Stimulated activated CD8-positive, alpha-beta memory T cell treated with anti-CD3 and anti-CD28 coated beads, Interleukin-7, amount 100 ng/mL, for 4 hours (primary cell): ENCODE measurements at places on chromosomes 6 and 20.
A peak's percentile ranks its signal among the peaks of the same experiment; 100 is the strongest.

DNA sequence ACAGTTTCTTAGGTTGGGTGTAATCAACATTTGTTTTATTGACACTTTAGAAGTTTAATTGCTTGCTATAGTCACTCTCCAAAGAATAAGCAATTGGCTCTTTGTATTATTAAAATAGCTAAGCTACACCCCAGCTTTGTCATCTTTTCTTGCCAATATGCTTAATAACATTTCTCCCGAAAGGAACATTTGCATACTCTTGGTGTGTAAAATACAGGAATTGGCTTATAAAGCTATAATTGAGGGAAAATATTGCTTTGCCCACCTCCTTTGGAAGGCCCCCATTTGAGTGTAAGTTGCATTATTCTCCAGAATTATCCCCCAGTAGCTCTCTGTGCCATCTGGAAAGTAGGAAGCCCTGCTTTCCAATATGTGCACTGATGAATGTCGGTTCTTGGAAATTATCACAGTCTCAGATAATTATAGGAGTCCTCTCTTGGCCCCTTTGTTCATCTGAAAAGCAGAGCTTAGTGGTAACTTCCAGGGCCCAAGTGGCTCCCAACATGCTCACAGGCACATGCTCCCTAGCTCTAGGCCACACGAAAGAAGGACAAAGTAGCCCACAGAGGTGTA lies 92.4 kb upstream of the B3GAT2 start:
- DNase-seq = no peak

- no peak for DNase-seq
Observed at GRCh38 chr6:142153196-142153595, 6.1 kb downstream of the VTA1 start.

DNA sequence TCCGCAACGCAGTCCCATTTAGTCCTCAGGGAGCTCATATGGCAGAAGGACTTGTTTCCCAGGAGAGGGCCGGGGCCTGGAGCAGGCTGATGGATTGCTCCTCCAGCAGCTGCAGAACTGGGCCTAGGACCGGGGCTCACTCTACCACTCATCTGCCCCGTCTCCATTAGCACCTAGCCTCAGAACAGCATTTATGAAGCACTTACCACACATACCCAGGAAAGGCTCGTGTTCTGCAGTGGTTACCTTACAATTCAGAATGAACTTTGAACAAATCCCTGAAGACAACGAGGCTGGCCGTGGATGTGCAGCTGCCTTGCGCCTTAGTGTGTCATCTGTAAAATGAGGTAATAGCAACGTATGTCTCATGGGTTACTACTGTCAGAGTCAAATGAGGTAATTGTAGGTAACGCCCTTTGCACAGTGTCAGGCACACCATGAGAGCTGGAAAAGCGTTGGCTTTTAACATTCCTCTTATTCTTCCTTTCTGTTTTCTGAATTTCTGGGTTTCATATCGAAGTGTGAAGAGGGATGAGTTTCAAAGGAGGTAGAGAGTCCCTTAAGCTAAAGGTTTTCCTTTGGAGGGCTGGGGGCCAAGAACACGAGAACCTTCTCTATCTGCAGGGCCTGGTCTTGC lies 46.3 kb upstream of the CD93 start:
- DNase-seq = no peak

GRCh38 chr6:47452899-47453298 lies 24.7 kb upstream of the CD2AP start:
- DNase-seq = no peak

DNA sequence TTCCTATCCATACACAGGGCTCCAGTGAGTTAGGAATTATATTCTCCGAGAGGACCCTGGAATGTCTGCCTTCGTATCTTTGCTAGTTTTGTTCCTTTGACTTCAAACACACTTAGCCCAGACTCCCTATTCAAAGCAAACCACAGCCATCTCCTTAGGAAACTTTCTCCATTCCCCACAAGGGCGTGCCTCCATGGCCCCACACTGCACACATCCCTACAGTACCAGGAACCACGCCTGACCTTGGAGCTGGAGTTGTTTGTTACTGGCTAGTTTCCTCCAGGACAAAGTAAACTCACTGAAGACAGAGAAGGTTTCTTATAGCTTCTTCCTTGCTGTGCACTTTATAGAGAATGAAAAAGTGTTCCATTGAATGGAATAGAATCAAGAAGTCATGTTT lies 412.8 kb upstream of the AGPAT4 start:
- no peak for DNase-seq

- no peak for DNase-seq
Observed at GRCh38 chr6:158816803-158817727, 2.1 kb downstream of the EZR start.

GRCh38 chr20:56690531-56691175 lies 61.5 kb downstream of the TFAP2C start:
- no peak for DNase-seq

GRCh38 chr20:37556538-37556937 lies 28.9 kb upstream of the BLCAP start:
- DNase-seq = no peak

GRCh38 chr20:412081-412480 lies 4.0 kb downstream of the RBCK1 start:
- no peak for DNase-seq

- DNase-seq = no peak
Observed at GRCh38 chr20:35899064-35899463, 55.2 kb downstream of the SCAND1 start.

DNA sequence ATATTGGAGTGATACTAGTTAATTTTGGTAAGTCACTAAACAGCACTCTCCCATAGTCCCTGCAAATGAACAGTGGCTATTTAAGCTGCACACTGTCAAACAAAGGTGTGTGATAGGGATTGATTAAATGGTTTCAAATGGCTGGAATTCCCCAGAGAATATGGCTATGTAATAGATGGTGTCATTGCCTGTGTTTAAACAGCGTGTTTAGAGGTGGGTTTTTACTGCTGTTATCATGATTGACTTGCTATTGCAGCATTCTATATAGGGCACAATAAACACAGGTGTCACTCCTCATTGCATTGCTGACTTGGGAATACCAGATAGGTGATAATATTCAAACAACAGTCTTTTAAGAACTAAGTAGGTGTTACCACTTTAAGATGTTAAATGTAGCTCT lies 171.7 kb upstream of the MAN1A1 start:
- DNase-seq = no peak

GRCh38 chr6:53795702-53796450 lies 1.1 kb downstream of the LRRC1 start:
- peak; percentile 6 for DNase-seq

GRCh38 chr6:147176795-147177194 lies 27.4 kb upstream of the STXBP5 start:
- DNase-seq = no peak

- no peak for DNase-seq
Observed at GRCh38 chr6:129644567-129645015, 65.4 kb downstream of the ARHGAP18 start.

GRCh38 chr20:59405226-59406200 lies 105.1 kb downstream of the EDN3 start:
- DNase-seq = no peak

DNA sequence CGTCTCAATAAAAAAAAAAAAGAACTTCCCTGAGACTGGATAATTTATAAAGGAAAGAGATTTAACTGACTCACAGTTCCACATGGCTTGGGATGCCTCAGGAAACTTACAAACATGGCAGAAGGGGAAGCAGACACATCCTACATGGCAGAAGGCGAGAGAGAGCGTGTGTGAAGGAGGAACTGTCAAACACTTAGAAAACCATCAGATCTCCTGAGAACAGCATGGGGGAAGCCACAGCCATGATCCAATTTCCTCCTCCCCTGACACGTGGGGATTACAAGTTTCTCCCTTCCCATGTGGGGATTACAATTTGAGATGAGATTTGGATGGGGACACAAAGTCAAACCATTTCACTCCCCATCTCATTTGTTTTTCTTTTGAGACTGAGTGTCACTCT lies 46.6 kb upstream of the TFAP2C start:
- DNase-seq = no peak

DNA sequence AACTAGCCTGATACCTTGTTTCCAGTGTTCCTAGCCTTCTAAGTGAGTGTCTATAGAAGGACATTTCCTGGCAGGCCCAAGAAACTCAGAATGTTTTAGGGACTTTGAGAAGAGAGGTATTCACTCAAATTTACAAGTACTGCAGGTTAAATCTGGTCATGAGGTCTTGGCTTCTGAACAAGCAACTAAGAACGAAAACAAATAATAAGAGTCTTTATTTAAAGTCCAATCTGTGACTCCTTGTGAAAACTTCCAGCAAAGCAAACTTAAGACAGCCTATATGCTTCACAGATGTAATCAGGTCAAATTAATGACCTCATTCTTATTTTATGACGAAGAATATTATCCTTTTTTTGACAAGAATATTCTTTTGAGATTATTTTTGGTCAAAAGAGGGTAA lies 79.4 kb upstream of the PRSS16 start:
- no peak for DNase-seq

- DNase-seq = no peak
Observed at GRCh38 chr20:63536997-63537524, at the start of gene PTK6. Gene PTK6, minus strand, starts transcription at chr20:63537376. Its CDS starts 62 bp downstream, at chr20:63537314.

GRCh38 chr6:89862698-89863097 lies 31.6 kb upstream of the GJA10 start:
- DNase-seq = no peak

DNA sequence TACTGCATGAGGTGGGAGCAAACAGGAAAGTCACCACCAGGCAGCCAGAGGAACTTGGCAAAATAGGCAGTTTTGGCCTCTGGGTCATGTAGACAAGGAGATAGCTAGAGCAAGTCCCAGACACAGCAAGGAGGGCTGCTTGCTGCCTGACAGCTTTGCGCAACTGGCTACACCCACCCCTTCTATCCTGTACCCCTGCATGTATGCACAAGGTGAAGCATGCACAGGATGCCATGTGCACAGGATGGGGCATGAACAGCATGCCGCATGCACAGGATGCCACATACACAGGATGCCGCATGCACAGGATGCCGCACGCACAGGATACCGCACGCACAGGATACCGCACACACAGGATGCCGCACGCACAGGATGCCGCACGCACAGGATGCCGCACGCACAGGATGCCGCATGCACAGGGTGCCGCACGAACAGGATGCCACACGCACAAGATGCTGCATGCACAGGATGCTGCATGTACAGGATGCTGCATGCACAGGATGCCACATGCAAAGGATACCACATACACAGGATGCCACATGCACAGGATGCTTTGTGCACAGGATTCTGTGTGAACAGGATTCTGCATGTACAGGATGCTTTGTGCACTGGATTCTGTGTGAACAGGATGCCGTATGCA lies 104.9 kb upstream of the IYD start:
- no peak for DNase-seq

- DNase-seq = no peak
Observed at GRCh38 chr6:31383149-31383548, 20.2 kb upstream of the MICA start.

- no peak for DNase-seq
Observed at GRCh38 chr6:166615059-166615770, 11.8 kb downstream of the RPS6KA2 start.

- no peak for DNase-seq
Observed at GRCh38 chr6:67133973-67134372, 1426.9 kb upstream of the EYS start.

DNA sequence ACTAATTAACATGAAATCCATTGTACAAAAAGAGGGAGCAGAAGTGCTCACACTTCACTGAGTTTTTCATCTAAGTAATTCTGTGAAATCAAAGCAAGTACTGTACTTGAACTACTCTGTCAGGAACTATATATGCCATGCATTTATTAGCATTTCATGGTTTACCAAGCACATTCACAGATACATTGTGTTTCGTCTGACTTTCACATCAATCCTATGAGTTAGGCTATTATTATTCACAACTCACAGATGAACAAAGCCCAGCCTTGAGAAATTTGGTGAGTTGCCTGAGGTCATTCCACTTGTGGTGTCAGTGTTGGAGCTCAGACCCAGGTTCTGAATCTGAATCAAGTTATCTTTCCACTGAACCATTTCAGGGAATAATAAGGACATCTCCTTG lies 33.7 kb upstream of the TENT5A start:
- DNase-seq = no peak

GRCh38 chr6:43989581-43990146 lies 137.6 kb downstream of the MRPL14 start:
- DNase-seq = no peak

GRCh38 chr6:44559486-44560270 lies 172.2 kb downstream of the CDC5L start:
- DNase-seq = no peak

DNA sequence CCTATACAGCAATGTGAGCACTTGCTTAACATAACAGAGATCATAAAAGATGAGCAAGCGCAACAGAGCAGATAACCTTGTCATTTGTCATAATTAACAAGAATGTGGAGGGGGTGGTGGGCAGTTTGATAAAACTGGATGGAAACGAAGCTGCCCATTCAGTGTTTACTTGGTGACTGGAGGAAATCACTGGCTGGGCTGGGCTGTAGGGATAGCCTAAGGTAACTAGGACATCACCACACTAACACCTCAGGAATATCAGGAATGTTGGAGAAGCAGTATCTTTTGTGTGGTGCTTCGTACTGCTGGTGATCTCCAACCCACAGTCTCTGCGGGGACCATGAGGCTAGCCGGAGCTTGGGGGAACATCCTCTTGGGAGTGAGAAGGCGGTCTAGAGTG lies 218.4 kb downstream of the HIVEP2 start:
- no peak for DNase-seq

GRCh38 chr20:53738945-53739798 lies 145.5 kb upstream of the ZNF217 start:
- no peak for DNase-seq
